ENCODE measurements at places on chromosomes 1 and 21. TPM values are rescaled to one million over a fixed set of nuclear protein-coding genes. Genes with fewer than 3 reads are reported as not detected.

KCNH1 gene
- 0.22 TPM for total RNA-seq

S100B gene
- 20.0 TPM for total RNA-seq

RGSL1 gene
- not detected for total RNA-seq

SPRR4 gene
- total RNA-seq: not detected

RNU1-3 gene
- total RNA-seq: 2,384 TPM

AVPR1B gene
- 0.44 TPM for total RNA-seq

TSACC gene
- total RNA-seq: 0.27 TPM

MYOM3 gene
- total RNA-seq: 302 TPM

GJB3 gene
- not detected for total RNA-seq

TNFAIP8L2 gene
- 3.0 TPM for total RNA-seq

SPRR2F gene
- not detected for total RNA-seq

BPNT1 gene
- total RNA-seq: 14.5 TPM

MIXL1 gene
- total RNA-seq: 0.27 TPM

ADAM30 gene
- total RNA-seq: not detected

OR2L13 gene
- not detected for total RNA-seq

TXNDC12 gene
- 32.9 TPM for total RNA-seq

FCER1A gene
- total RNA-seq: 0.49 TPM

GPR25 gene
- not detected for total RNA-seq

CFAP74 gene
- total RNA-seq: not detected

HPCAL4 gene
- 1.8 TPM for total RNA-seq

CERS2 gene
- 47.3 TPM for total RNA-seq

ANKRD34A gene
- total RNA-seq: 0.22 TPM

DENND1B gene
- total RNA-seq: 8.9 TPM

CELF3 gene
- total RNA-seq: 0.04 TPM

IFNLR1 gene
- 0.04 TPM for total RNA-seq

LRRIQ3 gene
- 0.35 TPM for total RNA-seq

CFHR3 gene
- total RNA-seq: 1.2 TPM

AJAP1 gene
- total RNA-seq: 0.58 TPM

OR10J1 gene
- total RNA-seq: not detected

OPRD1 gene
- total RNA-seq: 0.27 TPM

ZNF683 gene
- not detected for total RNA-seq

DNALI1 gene
- 8.2 TPM for total RNA-seq

CHTOP gene
- 45.0 TPM for total RNA-seq

CFHR2 gene
- not detected for total RNA-seq

ZNF672 gene
- total RNA-seq: 13.3 TPM

MTOR gene
- 24.4 TPM for total RNA-seq

GJA5 gene
- 12.9 TPM for total RNA-seq

PTPN22 gene
- 0.35 TPM for total RNA-seq

LAMC2 gene
- total RNA-seq: 0.71 TPM

SPATA1 gene
- total RNA-seq: 1.8 TPM

TAGLN2 gene
- total RNA-seq: 84.2 TPM

BCAN gene
- 0.58 TPM for total RNA-seq

BSND gene
- not detected for total RNA-seq

PSRC1 gene
- total RNA-seq: 11.4 TPM

FHAD1 gene
- 1.7 TPM for total RNA-seq

LSM10 gene
- total RNA-seq: 5.2 TPM

ANGPTL3 gene
- 0.04 TPM for total RNA-seq

FOXO6 gene
- 3.5 TPM for total RNA-seq

ACTA1 gene
- total RNA-seq: 2,334 TPM

CSF3R gene
- total RNA-seq: 1.3 TPM

CELA2B gene
- 2.7 TPM for total RNA-seq

IGFN1 gene
- total RNA-seq: 1.2 TPM

DNM3 gene
- 7.0 TPM for total RNA-seq

AGT gene
- total RNA-seq: 8.4 TPM

NUP210L gene
- 0.04 TPM for total RNA-seq

PAQR6 gene
- 1.2 TPM for total RNA-seq

S100A16 gene
- total RNA-seq: 45.4 TPM

CDK18 gene
- 3.1 TPM for total RNA-seq

Measured in muscle of leg (tissue), 16 donors.